ENCODE measurements at places on chromosomes 1 and 21. TPM values are rescaled to one million over a fixed set of nuclear protein-coding genes. Genes with fewer than 3 reads are reported as not detected.

The CR1 gene
- 1.8 TPM for polyA plus RNA-seq

The KLHL20 gene
- polyA plus RNA-seq = 9.0 TPM

The MFSD2A gene
- 2.1 TPM for polyA plus RNA-seq

DNA sequence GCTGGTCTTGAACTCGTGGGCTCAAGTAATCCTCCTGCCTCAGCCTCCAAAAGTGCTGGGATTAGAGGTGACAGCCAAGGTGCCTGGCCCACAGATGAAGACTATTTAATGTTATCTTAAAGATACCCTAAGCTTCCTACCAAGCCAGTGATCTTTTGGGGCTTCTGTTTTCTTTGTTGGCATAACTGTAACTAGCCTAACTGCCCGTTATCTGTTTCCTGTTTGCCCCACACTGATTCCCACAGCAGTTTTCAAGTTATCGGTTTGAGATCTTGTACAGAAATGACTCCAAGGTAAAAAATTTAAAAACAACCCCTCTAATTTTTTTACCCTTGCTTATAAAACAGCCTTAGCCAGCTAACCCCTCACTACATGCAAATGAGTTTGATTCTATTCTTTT, 12.4 kb downstream of the SELL start:
- DNase-seq = no peak

GRCh38 chr1:167782946-167783345, 61.2 kb downstream of the MPZL1 start:
- no peak for DNase-seq

- peak; percentile 85 for DNase-seq
Measured at GRCh38 chr21:34129039-34129891, 55.9 kb downstream of the MRPS6 start.

DNA sequence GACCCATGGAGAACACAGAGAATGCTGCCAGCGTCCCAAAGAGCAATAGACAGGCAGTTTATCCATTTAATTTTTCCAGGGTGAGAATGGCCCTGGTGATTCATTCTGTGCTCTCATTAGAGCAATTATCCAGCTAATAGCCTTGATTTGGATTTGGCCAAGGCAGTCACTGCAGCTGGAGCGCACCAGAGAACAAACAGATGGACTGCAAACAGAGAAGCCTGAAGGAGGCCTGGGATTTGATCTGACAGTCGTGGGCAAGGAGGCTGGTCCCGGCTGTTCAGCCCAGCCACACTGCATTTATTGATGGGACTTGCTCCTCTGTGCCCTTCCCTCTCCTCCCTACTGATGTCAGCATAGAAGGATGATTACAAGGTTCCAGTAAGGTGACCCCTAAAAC, 353.9 kb upstream of the C1orf174 start:
- no peak for DNase-seq

DNA sequence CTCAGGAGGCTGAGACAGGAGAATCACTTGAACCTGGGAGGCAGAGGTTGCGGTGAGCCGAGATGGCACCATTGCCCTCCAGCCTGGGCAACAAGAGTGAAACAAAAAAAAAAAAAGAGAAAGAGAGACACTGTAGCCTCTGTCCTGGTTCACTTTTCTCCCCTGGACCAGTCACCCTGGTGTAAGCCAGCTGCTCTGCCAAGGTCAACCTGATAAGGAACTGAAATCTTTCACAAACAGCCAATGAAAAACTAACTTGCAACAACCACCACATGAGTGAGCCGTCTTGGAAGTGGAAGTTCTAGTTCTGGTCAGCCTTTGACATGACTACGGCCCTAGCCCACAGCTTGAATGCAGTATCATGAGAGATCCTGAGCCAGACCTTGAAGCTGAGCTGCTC, 36.8 kb upstream of the CXADR start:
- no peak for DNase-seq

- no peak for DNase-seq
Measured at GRCh38 chr1:41240781-41241353, 1.2 kb downstream of the SCMH1 start.

DNA sequence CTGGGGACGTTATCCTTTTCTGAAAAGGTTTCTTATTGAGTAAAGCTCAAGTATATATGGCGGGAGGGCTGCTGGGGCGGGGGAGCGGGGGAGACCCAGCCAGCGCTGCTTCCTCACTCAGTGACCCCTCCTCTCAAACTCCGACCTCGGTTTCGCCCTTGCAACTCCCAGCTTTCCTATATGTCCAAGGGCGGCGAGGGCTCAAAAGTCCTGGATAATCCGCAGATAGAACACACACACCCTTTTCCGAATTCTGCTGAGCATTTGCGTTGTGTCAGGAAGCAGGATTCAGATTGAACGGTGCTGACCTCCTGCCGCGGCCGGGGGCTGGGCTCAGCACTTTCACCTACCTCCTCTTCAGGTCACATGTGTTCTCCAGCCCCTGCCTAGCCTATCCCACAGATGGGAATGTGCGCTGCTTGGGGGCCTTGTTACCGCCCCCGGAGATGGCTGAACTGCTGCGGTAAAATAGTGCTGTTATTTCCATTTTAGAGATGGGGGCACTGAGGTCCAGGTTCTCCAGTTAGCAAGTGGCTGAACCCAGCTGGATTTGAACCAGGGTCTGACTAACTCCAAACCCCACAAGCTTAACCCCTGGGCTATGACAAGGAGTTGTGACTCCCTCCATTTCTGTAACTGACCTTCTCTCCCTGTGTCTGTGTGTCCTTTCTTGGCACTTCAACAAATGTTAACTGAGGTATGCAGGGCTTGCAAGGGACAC, 795 bp upstream of the AHDC1 start:
- no peak for DNase-seq

- no peak for DNase-seq
Measured at GRCh38 chr1:180778782-180779398, 133.8 kb upstream of the KIAA1614 start.

DNA sequence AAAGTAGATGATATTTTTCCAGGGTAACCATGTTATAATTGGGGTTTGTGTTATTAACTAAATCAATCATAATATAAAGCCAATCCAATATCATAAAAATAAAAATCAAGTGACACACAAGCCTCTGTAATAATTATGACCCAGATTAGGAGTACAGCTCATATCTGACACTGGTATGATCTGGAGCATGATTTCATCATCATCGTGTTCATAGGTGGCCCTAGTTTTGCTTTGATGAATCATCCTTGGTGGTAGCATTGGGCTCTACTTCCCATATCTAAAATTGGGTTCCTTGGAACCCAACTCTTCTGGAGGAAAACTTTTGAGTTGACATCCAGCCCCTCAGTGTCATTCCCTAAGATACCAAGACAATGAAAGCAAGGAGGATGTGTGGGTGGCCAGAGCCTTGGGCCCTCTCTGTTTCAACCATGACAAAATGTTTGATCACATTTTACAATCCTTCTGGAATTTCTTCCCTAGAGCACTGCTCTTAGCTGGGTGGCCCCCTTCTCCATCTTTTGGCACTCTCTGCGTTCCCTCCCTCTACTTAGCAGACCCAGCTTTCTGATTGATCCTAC, 37.0 kb upstream of the ENAH start:
- no peak for DNase-seq

DNA sequence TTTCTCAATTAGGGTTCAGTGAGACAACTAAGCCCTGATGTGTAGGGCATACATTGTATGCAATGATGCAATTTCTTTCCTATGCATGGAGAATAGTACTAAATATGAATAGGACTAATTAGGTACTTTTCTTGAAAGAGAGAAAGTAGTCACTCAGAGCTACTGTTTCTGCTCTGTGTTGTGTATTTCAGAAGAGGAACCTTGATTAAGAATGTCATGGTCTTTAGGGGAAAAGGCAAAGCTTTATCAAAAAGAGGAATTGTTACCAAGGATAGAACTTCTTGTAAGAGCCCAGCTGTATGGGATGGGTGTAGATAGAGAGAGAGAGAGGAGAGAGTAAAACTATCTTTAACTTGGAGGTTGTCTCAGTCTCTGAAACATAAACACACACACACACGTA, 49.1 kb downstream of the HLX start:
- no peak for DNase-seq
